ENCODE measurements at places on chromosomes 12 and 14.

- peak; percentile 6 for DNase-seq
Observed at GRCh38 chr12:113831016-113831415, 135.1 kb downstream of the RBM19 start.

- DNase-seq: no peak
Observed at GRCh38 chr12:124477107-124477915, 90.1 kb downstream of the NCOR2 start.

DNA sequence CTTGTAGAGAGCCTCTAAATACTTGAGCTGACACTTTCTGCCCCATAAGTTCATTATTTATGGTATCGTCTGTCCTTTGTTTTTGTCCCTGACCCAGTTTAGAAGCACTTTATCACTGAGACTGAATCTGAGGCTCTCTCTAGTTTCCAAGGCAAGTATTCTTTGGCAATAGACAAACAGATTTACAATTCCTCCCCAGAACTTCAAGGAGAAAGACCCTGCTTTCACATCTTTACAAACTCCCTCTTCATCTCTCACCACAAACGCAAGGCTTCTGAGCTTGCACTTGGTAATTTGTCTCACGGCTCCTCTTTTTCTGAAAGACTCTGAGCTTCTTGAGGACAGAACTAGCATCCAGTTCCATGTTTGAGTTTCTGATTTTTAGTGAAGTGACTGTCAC is 49.8 kb upstream of the PARP11 start:
- no peak for DNase-seq

GRCh38 chr12:116959845-116960514 is 49.2 kb downstream of the FBXW8 start:
- DNase-seq: no peak

DNA sequence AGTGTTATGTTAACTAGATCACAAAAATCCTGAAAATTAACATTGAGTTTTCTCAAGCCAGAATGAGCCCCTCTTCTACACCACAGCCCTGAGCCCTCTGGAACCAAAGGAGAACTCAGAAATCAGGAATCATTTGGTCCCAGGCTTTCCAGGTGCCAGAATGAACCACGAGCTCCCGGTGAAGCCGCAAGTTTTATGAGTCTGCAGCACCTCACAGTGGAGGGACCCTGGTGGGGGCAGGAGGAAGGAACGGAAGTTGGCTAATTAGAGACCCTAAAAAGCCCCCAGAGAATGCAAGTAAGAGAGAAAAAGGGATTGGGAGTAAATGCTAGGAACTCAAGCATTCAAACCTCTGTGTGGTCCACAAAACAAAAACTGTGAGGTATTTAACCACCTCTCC is 52.9 kb upstream of the BCL2L14 start:
- no peak for DNase-seq

DNA sequence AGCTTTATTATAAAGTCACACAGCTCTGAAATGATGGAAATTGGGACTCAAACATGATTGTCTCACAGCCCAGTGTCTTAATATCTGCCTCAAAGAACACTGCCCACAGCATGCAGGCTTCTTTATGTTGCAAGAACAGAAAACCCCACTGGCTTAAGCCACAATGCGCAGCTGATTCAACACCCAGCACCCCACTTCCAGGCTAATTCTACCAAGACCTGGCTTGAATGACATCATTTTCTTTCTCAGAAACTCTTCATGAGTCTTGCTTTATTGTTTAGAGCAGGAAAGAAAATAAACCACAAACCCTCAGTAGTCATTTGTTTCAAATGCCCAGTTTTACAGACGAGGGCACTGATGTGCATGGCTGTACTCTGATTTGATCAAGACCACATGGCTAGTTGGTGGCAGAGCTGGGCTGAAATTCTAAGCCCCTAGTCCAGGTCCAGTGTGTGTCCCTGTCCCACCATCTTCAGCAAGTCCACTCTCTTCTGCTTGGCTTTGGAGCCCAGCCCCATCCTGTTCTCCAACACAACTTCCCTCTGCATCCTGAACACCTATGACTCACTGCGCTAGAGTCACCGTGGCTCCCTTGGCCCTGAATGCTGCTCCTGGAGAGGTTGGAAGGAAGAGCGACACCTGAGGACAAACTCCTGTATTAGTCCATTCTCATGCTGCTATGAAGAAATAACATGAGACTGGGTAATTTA is 50.3 kb upstream of the SRSF5 start:
- peak; percentile 65 for DNase-seq

DNA sequence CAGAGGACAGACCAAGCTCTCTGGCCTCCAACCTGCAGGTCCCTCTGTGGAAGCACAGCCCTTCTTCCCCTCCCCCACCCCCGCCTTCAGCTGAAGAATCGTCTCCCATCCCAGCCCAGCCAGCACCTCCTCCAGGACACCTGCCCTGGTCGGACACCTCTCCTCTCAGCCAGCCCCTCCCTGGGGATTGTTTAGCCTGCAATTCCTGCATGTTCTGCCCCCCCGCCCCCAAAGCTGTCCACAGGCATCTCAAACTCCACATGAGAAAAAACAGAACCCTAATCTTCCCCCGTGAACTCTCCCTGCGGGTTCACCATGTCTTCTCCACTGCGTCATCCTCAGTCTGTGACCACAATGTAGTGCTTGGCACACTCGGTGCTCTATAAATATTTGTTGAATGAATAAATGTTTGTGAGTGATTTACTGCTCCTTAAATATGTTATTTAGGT is 24.1 kb downstream of the PRIMA1 start:
- DNase-seq: no peak

Measured in HS-5 (cell line).